ENCODE measurements at places on chromosomes 5 and 9.

DNA sequence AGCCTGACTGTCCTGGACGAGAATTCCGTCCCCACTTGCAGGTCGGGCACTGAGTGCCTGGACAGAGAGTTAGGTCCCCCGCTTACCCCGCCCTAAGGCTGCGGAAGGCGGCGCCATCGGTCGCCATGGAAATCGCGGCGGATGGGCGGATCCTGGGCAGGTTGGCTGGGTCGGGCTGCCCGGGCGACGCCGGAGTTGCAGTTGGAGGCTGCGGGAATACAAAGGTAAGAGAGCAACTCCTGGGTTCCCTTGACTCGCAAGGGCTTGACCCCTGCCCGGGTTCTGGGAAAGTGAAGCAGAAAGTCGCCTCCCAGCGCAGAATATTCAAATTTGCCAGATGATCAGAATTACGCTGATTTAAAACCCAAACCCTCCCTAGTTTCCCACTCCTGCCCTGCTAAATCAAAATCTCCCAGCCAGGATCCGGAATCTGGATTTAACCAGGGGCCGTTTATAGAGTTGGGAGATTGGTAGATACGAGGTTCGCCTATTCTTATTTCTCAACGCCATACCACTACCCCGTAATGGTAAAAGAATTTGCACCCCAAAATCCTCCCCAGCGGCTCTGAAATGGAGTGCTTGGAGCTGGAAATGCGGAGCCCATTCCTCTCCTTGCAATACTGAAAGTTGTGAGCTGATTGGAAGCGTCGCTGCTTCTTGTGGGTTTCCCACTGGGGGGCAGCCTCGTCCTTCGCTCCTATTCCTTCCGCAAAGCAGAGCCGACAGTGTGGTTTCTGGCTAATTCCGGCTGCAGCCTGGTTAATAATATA is 156.4 kb upstream of the RASEF start:
- DNase-seq, result peak; percentile 40

DNA sequence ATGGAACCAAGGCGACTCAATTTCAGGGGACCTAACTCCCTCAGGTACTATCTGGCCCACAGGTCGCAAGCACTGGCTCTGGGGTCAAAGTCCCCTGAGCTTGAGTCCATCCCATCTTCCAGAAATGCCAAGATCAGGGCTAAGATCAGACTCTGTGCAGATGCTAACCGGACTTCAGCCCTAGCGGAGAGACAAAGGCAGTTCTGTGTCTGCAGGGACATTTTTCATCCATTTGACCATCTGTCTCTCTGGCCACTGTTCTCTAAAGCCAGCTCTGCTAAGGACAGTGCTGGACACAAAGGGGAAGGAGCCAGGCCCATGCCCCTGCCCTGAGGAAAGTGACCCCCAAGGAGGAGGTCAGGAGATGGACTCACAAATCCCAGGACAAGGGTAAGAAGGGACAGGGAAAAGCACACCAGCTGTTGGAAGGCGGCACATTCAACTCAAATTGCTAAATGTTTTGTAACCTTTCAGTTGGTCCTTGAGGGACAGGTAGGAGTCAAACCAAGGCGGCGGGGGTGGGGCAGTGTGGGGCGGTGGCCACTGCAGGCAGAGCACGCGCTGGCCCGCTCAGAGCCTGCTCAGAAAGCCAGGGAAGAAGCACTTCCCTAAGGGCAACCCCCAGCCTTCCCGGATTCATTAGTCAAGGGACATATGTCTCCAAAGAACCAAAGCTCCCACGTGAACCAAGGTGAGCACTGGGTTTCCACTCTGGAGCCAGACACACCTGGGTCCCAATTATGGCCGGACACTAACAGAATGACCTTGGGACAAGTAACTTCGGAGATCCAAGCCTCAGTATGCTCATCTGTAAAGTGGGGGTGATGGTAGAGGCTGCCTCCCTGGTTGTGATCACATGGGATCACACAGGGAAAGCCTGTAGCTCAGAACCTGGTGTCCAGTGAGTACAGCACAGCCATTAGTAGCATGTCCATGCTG is 42.8 kb downstream of the STK10 start:
- no peak for DNase-seq

DNA sequence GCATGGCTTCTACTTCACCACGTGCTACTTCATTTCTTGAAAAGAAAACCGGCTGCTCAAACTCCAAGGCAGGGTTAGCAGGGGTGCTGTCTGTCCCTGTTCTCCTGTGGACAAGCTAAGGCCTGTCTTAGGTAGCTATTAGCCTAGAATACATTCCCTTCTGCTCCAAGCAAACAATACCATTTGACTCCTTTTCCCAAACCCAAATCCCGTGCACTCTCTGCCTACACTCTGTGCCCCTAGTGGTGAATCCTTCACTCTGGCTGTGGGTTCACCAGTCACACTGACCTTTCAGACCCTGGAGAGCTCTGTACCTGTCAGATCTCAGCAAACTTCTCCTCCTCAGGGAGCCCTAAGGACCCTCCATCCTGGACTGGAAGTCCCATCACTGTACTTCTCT is 211.6 kb downstream of the SLIT3 start:
- no peak for DNase-seq

DNA sequence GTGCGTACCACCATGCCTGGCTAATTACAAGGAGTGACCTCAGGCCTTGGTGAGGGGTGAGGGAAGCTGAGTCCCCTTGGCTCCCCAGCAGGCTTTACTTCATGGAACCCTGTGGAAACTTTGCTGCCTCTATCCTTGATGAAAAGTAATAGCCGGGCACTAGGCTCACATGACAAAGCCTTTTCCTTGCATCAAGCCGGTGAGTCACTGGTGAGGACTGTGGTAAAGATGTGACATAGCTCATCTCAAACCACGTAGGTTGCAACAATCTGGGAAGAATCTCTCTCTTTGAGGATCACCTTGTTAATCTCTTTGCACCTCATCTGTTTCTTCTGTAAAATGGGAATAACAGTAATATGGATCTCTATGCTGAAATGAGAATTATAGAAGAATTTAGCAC is 116.3 kb upstream of the SLC25A48 start:
- no peak for DNase-seq

- no peak for DNase-seq
These were observed 132.1 kb downstream of the CDH18 start for GRCh38 chr5:19855931-19856330.

DNA sequence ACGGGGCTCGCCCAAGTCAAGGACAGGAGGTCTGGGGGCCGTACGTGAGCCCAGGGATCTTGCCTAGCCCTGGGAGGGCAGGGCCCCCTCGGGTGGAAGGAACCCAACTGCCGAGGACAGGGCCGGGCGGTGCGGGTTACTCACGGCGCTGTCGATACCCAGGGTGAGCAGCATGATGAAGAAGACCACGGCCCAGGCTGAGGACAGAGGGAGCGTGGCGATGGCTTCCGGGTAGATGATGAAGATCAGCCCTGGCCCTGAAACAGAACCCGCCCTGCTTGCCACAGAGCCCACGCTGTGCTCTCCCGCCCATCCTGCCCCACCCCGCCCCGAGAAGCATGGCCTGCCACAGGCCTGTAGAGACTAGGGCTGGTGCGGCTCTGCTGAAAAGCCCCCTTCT is 34.1 kb downstream of the SLC6A3 start:
- no peak for DNase-seq

- DNase-seq, result peak; percentile 62
These were observed 24.2 kb downstream of the PCDHGC5 start for GRCh38 chr5:141512911-141513626.

DNA sequence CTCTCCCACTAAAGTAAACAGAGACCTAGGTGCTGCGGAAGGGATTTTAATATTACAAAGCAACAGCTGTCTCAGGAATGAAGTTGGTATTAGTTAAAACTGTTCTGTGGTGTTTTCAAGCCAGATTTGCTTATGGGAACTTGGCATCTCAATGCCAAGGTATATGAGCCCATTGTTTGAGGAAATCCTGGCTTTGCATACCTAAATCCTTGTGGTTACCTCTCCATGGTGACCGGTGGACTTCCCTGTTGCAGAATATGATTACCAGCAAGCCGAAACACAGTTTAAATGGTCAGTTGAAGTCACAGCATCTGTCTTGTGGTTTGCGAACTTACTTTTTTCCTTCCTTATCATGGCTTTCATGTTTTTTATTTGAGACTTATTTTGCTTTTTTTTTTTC is 62.3 kb upstream of the TXNDC8 start:
- no peak for DNase-seq

GRCh38 chr9:93225417-93225816 is 41.5 kb downstream of the WNK2 start:
- DNase-seq, result no peak

DNA sequence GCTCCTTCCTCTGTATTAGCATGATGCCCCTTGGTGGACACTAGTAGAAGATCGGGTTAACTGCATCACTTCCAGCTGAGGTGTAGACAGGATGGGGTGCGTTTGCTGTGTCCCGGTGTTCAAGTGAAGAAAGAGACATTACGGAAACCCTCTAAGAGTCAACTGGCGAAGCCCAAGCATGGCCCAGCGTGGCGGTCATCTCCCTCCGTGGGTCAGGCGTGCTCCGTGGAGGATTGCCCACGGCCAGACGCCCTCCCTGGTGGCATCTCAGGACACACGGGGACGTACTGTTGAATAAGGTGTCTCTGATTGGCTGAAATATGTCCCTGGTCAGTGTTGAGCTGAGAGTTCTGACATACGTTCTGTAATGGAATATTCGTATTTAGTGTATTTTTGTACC is 119.5 kb upstream of the CACNA1B start:
- no peak for DNase-seq

DNA sequence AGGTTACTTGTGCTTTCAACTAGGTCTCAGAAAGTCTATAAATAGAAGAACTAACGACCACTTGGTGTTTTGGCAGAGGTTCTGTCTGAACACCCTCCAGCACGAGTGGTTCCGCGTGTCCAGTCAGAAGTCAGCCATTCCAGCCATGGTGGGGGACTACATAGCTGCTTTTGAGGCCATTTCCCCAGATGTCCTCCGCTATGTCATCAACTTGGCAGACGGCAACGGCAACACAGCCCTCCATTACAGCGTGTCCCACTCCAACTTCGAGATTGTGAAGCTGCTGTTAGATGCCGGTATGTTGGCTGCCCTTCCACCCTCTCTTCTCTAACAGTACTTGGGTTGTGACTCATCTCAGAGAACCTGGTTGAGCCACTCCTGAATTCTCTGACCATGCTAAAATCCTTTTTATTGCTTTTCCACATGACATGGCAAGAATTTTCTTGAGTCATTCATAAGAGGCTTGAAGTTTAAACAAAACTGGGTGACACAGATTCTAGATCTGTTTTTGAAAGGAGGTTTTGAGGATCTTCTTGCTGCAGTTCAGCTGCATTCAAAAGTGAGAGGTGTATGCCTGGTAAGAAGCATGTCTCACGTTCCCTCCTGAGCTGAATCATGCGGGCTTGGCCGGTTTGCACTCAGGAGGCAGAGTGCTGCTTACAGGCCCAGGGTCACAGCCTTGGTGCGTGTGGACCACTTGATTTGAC is 103.1 kb upstream of the DMRT1 start:
- no peak for DNase-seq

DNA sequence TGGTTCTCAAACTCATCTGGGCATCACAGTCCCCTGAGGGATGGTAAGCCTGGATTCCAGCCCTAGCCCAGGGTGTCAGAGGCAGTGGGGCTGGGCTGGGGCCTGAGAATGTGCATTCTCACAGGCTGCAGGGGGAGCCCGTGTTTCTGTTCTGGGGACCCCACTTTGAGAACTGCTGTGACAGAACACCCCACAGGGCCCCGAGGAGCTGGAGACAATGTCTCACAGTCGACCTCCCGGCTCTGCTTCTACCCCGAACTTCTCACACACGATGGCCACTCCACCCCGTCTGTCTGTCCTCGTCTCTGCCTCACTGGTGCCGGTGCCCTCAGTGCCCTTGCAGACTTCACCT is 130.0 kb downstream of the CACNA1B start:
- no peak for DNase-seq

- DNase-seq, result no peak
These were observed 61.0 kb upstream of the RAPGEF1 start for GRCh38 chr9:131800843-131801242.

- no peak for DNase-seq
These were observed 363.6 kb downstream of the SH3GL2 start for GRCh38 chr9:17942498-17942897.

- DNase-seq, result no peak
These were observed 45.8 kb upstream of the GRAMD2B start for GRCh38 chr5:126377424-126377823.

DNA sequence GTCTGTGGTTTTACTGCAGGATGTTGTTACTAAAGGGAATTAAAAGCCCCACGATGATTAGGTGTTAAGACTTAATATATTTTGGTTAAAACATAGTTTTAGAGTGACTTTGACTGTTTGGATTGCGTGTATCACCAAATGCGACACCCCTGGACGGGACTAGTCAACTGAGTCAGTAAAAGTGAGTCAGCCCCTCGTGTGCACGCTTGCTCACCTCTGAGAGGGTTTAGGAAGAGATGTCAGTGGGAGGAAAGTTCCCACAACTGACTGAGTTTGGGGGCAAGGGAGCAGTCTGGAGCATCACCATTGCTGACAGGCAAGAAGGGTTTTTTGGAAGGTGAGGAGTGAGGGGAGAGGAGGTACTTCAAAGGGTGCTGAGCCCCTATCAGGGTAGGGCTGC is 14.4 kb upstream of the DMRT3 start:
- DNase-seq, result no peak

DNA sequence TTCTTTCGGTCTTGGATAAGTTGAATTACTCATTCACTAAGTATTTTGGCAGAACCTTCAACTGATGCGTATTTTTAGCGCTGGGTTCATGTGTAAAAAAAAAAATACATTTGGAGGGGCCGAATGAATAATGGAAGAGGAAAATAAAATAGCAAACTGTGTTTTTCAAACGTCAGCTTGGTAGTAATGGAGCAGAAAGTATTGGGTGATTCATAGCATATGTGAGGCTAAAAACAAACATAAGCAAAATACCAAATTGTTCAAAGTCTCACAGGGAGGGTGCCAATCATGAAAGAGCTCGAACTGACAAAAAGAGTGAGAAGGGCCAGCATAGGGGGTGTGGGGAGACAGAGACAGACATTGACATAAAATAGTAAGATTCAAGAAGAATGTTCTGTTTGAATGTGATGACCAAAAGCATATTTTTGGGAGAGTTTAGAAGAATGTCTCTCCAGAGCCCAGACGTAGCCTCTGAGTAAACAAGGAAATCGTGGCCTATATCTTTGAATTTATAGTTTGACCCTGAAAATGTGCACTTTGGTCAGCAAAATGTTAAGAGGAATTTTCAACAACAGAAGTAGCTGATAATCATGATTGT is 174.9 kb upstream of the HMHB1 start:
- DNase-seq, result no peak

DNA sequence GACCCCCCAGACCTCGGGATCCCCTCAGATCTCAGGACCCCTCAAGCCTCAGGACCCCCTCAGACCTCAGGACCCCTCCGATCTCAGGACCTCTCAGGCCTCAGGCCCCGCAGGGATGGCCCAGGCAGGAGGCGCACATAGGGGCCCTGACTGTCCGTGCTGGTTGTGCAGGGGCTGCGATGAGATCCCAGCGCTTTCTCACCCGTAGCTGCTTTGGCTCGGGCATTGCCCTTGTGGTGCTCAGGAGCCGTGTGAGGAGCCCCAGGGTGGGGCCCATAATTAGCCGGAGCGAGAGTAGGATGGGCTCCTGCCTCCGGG is 680 bp upstream of the LPCAT1 start:
- DNase-seq, result no peak

DNA sequence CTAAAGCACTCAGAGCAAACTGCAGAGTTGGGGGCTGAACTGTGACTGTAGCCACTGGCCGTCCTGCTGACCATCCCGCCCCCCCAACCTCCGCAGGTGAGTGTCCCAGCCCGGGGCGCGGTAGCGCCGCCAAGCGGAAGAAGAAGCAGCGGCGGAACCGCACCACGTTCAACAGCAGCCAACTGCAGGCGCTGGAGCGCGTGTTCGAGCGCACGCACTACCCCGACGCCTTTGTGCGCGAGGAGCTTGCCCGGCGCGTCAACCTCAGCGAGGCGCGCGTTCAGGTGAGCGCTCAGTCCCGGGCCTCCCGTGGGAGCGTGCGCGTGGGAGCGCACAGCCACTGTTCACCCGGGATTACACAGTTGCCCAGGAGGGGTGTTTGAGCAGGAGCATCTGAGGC is 33.7 kb downstream of the PTGES start:
- no peak for DNase-seq

Data from stimulated activated CD4-positive, alpha-beta T cell treated with anti-CD3 and anti-CD28 coated beads, Interleukin-15, amount 100 ng/mL, for 24 hours (primary cell).